EL (cell line): ENCODE measurements at places on chromosomes 1 and 21.
A peak's percentile ranks its signal among the peaks of the same experiment; 100 is the strongest.

GRCh38 chr1:171313319-171313834 is 606 bp upstream of the FMO4 start:
- no peak for DNase-seq

GRCh38 chr21:39657091-39657689 is 44.5 kb downstream of the B3GALT5 start:
- no peak for DNase-seq

- no peak for DNase-seq
These were observed 3.8 kb upstream of the NCMAP start for GRCh38 chr1:24551960-24552571.

DNA sequence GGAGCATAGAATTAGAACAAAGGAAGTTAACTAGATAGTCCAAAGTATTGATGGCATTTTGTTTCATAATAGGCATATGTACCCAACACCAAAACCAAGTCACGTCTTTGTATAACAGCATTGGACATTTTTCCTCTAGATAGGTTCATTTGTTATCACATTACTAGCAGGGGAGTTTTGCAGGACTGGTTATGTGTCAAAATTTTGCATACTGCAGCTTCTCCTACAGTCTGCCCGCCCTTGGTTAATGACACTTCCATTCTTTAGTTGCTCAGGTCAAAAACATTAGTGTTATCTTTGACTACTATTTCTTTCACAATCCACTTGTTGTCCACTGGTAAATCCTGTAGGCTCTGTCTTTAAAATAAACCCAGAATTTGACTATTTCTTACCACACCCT is 8.9 kb downstream of the CAPZA1 start:
- DNase-seq, result no peak

GRCh38 chr1:235782601-235783000 is 84.1 kb downstream of the LYST start:
- peak; percentile 45 for DNase-seq
